Activated CD4-positive, alpha-beta T cell treated with anti-CD3 and anti-CD28 coated beads, Interleukin-2, amount 50 U/mL, for 48 hours (primary cell): ENCODE measurements at places on chromosomes 4 and X.

DNA sequence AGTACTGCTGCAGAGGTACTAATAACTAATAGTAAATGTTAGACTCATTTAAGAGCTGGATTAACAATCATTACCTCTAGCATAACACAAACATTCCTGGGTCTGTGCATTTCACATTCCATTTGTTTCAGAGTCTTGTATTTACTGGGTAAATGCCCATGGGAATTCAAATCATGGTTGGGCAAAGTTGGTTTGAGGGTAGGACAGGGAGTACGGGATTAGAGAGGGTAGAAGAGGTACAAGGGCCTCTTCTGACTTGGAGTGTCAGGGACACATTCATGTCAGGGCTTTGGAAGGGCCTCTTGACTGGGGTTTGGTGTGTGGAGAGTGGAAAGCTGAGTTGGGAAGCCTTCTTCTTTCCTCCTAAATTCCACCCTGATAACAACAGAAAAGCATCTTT lies 65.9 kb downstream of the WWC2 start:
- DNase-seq = no peak

- no peak for DNase-seq
Measured at GRCh38 chr4:56360071-56360470, 27.2 kb downstream of the AASDH start.

- no peak for DNase-seq
Measured at GRCh38 chr4:156763511-156763910, 208.1 kb downstream of the PDGFC start.

DNA sequence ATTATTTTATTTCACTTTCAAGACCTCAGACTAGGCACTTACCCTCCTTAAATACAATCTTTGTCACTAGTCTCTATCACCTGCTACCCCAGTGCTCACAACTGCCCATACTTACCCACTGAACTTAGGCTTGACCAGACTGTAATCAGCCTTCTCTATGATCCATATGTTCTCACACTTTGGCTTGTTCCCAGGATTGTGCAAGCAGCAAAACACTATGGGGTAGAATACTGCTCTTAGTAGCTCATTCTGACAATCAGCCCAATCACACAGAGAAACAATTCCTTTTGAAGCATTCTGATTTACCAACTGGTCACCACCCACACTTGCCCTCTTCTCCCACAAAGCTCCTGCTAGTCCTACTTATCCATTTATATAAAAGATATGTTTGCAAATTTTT lies 878.3 kb downstream of the FSTL5 start:
- DNase-seq = no peak

GRCh38 chrX:49901048-49901447 lies 21.3 kb upstream of the CLCN5 start:
- DNase-seq = no peak

GRCh38 chr4:14361084-14361483 lies 641.2 kb upstream of the CPEB2 start:
- no peak for DNase-seq

- no peak for DNase-seq
Measured at GRCh38 chr4:148054275-148054674, 322.4 kb downstream of the ARHGAP10 start.

DNA sequence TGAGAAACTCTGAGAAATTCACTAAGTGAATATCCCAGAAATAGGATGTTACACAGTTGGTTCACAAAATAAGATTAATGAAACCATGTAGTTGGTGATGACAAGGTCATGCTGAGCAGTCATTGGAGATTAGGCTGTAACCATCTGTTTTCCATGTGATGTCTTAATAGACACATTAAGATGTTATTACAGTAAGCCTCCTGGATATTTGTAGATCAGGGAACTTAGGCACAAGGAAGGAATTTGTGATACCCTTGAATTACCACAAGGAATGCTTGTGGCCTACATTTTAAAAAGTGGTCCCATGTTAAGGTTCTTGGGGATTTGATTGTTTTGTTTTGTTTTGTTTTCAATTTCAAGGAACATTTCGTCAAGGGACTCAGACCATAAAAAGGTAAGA lies 185.6 kb upstream of the BANK1 start:
- no peak for DNase-seq

DNA sequence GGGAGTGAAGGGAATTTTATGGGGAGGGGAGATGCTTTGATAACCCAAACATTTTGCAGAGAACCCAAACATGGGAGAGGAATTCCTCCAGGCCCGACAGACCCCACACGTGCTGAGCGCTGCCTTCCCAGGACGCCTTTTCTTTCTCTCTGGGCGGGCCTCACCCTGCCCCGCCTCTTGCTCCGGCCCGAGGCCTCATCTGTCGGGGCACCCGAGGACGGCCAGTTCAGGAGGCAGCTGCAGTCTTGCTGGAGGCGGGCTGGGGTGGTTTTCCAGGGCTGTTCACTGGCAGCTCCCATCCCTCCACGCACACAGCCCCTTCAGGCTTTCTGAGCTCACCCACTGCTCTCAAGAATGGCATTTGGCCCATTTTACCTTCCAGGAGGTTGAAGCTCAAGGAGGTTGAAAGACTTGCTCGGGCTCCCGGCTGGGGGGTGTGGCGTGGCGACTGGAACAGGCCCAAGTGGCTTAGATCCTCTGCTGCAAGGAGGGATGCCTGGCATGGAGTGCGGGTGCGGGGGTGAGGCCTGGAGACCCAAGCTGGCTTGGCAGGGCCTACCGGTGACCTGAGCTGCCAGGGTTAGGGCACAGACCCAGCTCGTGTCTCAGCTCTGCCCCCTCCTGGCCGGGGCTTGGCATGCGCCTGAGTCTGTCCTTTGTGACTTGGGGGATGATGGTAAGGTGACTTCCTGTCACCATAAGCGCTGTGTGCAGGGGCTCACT lies 99.2 kb downstream of the PSAPL1 start:
- peak; percentile 77 for DNase-seq

- DNase-seq = no peak
Measured at GRCh38 chr4:82770607-82771006, 28.0 kb downstream of the SCD5 start.

GRCh38 chr4:23225564-23225963 lies 532.8 kb downstream of the GBA3 start:
- no peak for DNase-seq

GRCh38 chrX:373641-374471 lies 12.9 kb downstream of the PPP2R3B start:
- peak; percentile 58 for DNase-seq

- no peak for DNase-seq
Measured at GRCh38 chr4:81688085-81688484, 216.4 kb upstream of the RASGEF1B start.

DNA sequence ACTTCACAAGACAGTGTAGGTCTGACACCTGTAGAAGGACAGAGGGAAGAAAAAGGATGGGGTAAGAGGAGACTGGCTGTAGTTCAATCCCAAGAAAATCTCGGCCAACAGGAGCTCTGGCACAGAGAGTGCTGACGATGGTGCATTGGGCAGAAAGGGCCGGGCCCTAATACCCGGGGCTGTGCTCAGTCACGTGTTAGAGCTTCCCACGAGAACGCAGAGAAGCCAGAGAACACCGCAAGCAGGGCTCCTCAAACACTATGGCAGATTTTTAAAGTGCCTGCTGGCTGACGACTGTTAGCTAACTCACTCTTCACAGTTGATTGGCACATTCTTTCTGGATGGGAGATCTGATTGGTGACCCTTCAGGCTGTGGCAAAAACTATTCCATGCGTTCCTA lies 35.5 kb downstream of the EREG start:
- no peak for DNase-seq

DNA sequence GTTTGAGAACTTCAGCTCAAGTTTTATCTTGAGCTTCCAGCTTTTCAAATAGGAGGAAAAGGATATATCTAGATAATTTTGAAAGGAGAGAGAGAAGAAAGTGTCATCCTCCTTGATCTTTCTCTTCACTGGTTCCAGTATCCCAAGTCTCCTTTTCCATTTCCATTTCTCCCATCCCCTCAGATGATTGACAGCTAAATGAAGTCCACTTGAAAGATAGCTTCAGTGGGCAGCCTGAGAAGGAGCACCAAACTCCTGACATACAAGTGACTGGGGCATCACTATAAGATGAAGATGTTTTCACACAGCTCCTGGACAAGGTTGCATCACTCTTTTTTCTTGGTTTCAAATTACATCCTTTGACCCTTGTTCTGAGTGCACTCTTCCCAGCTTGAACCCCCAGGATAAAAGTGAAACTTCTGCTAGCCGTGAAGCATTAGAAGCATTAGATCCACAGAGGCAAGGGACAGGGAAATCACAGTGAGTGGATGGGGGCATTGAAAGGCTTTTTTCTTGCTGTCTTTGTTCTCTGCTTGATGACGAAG lies 17.5 kb upstream of the MAGEA10 start:
- no peak for DNase-seq

- no peak for DNase-seq
Measured at GRCh38 chrX:22746081-22746480, 253.7 kb upstream of the DDX53 start.

DNA sequence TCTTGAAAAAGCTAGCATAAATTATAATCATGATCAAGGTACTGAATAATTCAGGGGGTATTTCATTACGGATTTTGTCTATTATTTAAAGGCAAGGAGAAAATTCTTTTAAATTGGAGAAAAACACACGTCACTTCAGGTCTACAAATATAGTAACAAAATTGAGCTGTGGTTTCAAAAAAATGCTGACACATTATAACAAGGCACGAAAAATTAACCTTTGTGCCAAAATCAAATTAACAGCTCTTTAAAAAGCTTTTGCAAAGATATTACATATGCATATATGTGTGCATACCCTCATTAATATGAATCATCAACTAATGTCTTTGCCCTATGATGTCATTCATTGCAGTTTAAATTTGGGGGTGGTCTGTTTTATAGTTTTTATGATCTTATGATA lies 44.3 kb downstream of the UNC5C start:
- no peak for DNase-seq

DNA sequence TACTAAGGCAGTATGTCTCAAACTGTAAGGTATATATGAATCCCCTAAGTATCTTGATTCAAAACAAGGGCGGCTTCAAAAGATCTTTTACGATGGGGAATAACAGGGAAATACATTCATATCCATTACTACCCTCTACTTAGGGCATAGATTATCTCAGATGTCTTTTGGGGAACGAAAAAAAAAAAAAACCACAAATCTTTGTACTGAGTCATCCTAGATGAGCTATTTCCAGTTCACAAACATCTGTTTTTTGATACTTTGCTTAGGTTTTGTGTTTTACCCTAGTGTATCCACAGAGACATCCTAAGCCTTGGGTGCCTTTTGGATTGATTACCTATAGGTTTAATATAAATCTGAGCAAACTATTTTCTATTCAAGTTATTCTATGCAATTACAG lies 457.2 kb downstream of the NLGN4X start:
- no peak for DNase-seq

- DNase-seq = peak; percentile 44
Measured at GRCh38 chr4:20251796-20252655, at the start of gene SLIT2. SLIT2 (plus strand) TSS chr4:20251905; CDS start chr4:20253816, 1,911 bp downstream.

DNA sequence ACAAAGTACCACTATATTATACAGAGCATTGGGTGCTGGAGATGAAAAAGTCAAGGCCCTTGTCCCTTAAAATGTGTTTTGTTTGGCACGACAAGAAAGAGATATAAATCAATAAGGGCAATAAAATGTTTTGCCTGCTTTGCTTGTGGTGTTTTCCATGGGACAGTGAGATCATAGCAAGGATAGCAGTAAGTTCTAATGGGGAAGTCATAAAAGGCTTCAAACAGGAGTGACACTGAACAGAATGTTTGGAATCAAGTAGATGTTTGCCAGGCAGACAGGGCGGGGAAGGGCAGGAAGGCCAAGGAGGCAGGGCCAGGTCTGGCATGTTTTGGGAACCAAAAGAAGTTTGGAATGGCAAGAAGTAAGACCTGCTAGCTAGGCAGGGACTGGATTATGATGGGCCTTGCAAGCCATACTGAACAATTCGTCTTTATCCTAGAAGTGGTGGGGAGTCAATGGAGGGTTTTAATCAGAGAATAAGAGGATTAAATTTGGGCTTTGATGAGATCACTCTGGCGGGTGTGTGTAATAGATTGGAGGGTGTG lies 16.4 kb downstream of the FGF2 start:
- DNase-seq = no peak

GRCh38 chr4:139312552-139313332 lies 10.5 kb upstream of the NDUFC1 start:
- DNase-seq = no peak

GRCh38 chr4:93303440-93303839 lies 525.1 kb upstream of the ATOH1 start:
- no peak for DNase-seq

DNA sequence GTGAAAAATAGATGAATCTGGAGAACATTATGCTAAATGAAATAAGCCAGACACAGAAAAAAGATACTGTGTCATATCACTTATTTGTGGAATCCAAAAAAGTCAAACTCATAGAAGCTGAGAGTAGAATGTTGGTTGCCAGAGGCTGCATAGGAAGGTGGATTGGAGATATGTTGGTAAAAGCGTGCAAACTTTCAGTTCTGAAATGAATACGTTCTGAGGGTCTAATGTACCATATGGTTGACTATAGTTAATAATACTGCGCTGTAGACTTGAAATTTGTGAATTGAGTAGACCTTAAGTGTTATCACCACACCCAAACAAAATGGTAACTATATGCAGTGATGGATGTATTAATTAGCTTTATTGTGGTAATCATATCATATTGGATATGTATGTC lies 45.0 kb upstream of the UPRT start:
- no peak for DNase-seq

DNA sequence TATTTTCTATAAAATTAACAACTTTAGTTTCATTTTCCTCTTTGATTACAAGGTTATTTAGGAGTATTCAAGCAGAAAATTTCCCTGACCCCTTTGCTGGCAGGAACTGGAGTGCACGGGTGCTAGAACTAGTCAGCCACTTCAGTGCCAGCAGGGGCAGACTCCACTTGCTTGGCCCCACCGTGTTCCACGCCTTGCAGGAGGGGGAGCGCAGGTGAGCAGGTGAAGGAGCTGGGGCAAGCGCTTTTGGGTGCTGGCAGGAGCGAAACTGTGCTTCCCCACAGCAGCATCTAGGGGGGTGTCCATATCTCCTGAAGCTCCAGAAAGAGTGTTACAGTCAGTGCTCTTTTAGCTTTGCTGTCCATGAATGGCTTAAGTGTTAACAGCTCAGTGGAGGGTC lies 45.5 kb downstream of the MID2 start:
- no peak for DNase-seq

GRCh38 chr4:73211968-73212367 lies 46.6 kb downstream of the ANKRD17 start:
- DNase-seq = no peak
